Suppressor macrophage (primary cell): ENCODE measurements at places on chromosomes 5 and 9.

DNA sequence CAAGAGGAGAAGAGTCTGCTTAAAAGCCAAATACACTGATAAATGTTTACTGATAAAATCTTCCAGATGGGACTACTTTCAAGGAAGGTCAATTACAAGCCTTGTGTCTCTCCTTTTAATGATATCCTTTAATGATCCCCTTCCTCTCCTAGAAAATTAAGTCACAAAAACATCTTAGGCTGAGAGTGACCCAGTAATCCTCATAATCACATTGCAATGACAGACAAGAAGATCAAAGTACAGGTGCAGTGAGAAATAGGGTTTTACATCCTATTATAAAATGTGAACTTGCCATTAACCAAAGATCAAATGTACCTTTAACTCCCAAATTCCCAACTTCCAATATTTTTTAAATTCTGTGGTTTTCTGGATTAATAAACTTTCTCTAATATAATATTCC lies 514.8 kb downstream of the RAB3C start:
- DNase-seq: no peak

- peak; percentile 55 for DNase-seq
These were observed 141.9 kb downstream of the PBX3 start for GRCh38 chr9:125889112-125889475.

DNA sequence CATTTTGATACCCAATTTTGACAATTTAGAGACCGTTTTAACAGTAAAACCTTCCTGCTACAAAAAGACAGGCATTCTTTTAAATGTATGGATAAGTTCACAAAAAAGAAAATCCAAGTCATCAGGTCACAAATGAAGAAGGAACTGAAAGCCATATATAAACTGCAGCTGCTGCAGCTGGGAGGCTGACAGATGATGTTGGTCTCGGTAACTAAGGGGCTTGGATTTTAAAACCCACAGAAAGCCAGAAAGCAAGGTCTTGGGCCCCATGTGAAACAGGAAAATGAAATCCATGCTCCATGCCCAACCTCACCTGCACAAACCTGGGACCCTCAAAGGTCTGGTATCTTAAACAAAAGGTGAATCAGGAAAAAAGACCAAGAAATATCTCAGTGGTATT lies 15.7 kb upstream of the C5orf34 start:
- DNase-seq: no peak

GRCh38 chr5:1280177-1281037 lies 14.5 kb downstream of the TERT start:
- no peak for DNase-seq

- DNase-seq: no peak
These were observed 138.4 kb upstream of the RPS23 start for GRCh38 chr5:82416512-82416911.

GRCh38 chr5:171676286-171676944 lies 109.2 kb upstream of the SMIM23 start:
- DNase-seq: peak; percentile 94

DNA sequence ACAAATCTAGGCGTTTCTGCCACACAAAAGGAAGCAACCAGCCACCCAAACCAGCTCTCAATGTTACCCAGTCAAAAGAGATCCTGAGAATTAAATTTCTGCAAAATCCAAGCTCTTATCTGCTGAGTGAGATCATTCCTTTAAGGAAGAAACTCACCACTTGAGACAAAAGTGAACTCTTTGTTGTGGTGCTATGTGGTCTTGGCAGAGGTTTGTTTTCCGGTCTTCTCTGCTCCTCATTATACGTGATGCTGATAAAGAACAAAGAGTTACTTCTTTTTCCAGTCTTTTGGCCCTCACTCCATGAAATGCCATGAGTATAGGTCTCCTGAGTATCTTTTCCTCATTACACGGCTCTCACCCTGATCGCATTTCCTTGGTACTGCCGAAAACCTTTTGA lies 82.1 kb downstream of the PRKACG start:
- no peak for DNase-seq

GRCh38 chr9:14340219-14340873 lies 26.4 kb upstream of the NFIB start:
- no peak for DNase-seq

DNA sequence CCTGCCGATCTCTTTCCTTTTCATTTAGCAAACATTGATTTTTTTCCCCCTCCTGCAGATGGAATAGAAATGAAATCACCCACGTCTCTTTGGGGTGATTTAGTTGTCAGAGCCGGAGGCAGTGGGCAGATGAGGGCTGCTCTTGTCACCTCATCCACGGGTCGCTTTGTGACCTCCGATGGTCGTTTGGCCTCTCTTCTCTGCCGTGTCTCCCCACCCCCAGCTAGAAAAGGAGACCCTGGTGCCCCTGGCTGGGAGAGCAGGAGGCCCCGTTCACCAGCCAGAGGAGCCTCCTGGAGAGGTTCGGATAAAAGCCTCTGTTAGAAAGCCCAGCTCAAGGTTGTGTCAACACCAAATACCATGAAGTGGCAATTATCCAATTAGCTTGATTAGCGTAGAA lies 21.6 kb upstream of the RXRA start:
- DNase-seq: no peak

- peak; percentile 83 for DNase-seq
These were observed 2.6 kb upstream of the CPEB4 start for GRCh38 chr5:173885475-173886010.
